ENCODE measurements at places on chromosomes 4 and X.

DNA sequence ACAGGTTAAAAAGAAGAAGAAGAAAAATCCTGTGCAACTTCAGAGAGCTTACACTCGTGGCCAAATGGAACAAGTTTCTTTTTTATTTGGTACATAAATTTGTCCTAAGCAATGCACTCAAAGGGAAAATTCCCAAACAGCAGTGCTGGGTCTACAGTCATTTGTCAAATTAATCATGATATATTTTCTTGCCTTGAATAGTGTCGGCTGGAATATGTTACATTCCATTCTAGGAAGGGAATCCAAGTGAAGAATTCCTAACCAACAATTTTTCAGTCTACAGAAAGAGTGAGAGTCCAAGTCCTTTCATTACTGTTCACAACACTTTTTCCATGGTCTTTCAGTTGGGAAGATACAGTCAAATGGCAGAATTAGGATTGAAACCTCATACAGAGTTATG lies 63.9 kb downstream of the HAND2 start:
- no peak for DNase-seq

GRCh38 chr4:70722199-70722791 lies 531 bp downstream of the RUFY3 start:
- DNase-seq = no peak

DNA sequence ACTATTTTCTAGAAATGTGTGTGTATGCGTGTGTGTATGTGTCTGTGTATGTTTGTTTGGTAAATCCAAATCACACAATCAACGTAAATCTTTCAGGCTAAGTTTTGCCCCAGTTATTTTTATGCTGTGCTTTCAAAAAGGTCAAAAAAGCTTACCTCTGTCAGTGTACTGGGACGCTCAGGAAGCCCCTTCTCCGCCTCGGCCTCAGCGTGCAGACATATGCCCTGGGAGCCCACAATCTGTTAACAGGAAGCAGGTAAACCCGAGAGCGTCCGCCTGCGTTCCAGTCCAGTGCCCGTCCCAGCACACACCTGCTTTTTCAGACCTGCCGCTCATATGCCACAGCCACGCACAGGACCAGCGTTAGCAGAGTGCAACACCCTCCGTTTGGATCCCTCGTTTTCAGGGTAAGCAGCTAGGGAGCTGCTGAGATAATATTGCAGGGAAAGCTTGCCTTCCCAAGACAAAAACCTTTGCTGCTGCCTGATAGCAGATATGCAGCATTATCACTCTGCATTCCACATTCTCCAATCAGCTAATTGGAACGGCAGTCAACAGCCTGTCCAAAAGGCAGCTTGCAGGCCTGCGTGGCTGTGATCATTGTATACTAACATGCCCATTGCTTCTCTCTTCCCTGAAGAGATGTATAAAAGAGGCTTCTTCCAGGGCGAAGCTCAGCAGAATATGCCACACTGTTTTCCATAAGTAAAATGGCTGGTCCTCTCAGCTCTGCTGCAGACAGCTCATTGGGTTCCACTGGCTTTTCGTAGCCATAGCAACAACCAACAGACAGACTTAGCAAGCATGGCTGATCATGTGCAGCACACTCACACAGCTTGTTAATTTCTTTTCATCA lies at the start of gene SORBS2:
Gene SORBS2, minus strand, starts transcription at position 686 of the 856 bp plus-strand sequence. CDS start 121,623 bp downstream, outside the sequence.
- no peak for DNase-seq

DNA sequence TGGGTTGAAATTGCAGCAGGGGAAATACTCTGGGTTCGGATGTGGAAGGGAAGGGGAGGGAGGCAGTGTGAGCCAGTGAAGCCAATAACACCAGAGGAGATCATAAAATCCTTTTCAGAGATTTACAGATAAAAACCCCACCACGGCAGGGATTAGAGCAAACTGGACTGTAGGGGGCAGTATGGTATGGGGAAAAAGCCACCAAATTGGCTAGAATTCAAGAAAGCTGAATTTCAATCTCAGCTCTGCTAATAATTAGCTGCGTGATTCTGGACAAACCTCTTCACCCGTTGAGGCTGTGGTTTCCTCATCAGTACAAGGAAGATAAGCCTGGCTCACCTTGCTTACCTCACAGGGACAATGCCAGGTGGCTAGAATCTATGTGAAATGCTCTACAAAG lies 108.1 kb downstream of the ATG4A start:
- no peak for DNase-seq

- no peak for DNase-seq
Observed at GRCh38 chrX:38332505-38332904, 5.2 kb upstream of the RPGR start.

- DNase-seq = no peak
Observed at GRCh38 chr4:140826701-140827027, 70.5 kb upstream of the TBC1D9 start.

DNA sequence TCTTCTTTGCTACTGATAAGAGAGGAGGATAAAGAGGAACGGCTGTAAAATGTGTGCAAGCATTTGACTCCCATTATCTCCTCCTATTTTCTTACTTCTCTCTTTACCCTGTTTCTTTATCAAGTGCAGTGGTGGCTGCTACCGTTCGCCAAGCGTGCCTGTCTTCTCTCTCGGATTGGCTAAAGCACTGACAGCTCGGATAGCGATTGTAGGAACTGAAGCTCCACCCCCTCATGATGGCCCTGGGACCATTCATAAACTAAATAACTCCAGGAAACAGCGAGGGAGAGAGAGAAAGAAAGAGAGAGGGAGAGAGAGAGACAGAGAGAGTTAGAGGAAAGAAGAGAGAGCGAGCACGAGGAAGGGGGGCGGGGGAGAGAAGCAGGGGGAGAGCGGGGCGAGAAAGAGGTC lies 305 bp upstream of the MAB21L2 start:
- DNase-seq = no peak

DNA sequence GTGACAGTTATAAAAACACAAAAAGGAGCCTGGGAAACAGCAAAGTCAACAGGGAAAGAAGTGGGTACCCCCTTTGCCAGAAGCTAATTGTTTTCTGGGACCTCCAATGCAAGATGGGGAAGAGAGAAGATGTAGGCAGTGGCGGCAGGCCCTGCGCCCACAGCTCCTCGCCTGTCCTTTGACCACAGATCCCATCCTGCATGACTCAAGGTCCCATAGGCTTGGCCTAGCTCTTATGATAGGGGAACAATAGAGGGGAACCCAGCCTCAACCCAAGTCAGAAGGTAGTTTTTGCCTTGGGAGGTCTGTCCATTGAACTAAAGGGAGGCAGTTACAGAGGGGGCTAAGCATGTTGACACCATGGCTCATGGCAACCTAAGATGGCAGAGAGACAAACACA lies 14.2 kb downstream of the ZMYM3 start:
- no peak for DNase-seq

GRCh38 chrX:37926700-37927099 lies 79.3 kb upstream of the DYNLT3 start:
- no peak for DNase-seq

GRCh38 chr4:169335331-169335730 lies 64.6 kb upstream of the SH3RF1 start:
- no peak for DNase-seq

- DNase-seq = no peak
Observed at GRCh38 chr4:93184053-93184452, 644.5 kb upstream of the ATOH1 start.

- no peak for DNase-seq
Observed at GRCh38 chr4:19063662-19064061, 1042.1 kb upstream of the LCORL start.

GRCh38 chr4:40843696-40844095 lies 93.9 kb downstream of the NSUN7 start:
- DNase-seq = no peak

- no peak for DNase-seq
Observed at GRCh38 chrX:150880808-150881165, 17.7 kb downstream of the CD99L2 start.

All from stimulated activated CD4-positive, alpha-beta T cell treated with anti-CD3 and anti-CD28 coated beads, TNF-alpha, amount 100 ng/mL, for 4 hours (primary cell).